Heart left ventricle (tissue), 16 donors: ENCODE measurements at places on chromosomes 1 and 21. TPM values are rescaled to one million over a fixed set of nuclear protein-coding genes. Genes with fewer than 3 reads are reported as not detected.

GRCh38 chr1:17470021-17470799 lies 30.7 kb upstream of the RCC2 start:
- DNase-seq = no peak

- no peak for DNase-seq
Observed at GRCh38 chr1:93081716-93082115, 2.6 kb downstream of the MTF2 start.

SKI gene
- 16.9 TPM for polyA plus RNA-seq

- no peak for DNase-seq
Observed at GRCh38 chr1:178607718-178608408, 95.0 kb downstream of the TEX35 start.

DNA sequence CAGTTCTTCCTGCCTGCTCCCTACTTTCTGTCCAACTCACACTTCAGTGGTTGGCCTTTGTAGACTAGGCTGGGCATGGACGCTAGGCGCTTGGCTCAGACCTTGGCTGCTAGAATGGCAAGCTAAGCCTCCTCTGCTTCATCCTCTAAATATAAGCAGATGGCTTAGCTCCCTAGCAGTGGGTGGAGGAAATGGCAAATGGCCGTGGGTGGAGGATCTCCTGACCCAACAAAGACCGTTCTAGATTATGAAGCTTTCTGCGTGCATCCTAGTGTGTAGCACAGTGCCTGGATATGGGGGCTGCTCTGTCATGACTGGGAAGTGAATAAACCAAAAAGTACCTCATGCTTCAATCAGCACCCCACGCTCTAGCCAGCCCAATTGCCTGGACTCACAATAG lies 10.4 kb upstream of the ETV3L start:
- DNase-seq = no peak

DNA sequence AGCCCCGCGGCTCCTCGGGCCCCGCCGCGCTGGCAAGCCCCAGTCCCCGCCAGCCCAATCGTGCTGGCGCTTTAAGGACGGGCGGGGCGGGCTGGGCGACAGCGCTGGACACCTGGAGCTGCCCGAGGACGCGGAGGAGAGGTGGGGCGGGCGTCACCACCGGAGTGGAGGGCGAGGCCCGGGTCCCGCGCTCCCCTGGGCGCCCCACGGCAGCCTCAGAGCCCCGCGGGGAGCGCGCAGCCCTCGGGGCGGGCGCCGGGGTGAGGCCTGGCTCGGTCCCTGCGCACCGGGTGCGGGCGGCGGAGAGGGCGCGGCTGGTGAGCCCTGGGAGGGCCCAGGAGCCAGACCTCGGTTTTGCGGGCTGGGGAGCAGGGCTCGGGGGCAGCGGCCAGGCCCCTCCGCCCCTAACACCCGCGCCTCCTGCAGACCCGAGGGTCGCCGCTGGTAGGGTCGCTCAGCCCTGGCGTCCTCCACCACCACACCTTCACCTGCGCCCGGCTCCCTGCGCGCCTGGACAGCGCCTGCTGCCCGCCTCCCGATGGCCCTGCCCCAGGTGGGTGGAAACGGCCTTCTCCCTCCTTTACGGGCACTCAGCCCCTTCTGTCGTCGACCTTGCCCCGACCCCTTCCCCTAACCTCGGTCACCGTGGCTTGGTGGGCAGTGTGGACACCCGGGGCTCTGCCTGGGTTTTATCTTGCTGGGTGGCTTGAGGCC lies at the start of gene TMEM61:
TMEM61 (plus strand) TSS at position 101 of the 714 bp plus-strand sequence; CDS start at position 539, 438 bp downstream.
- no peak for DNase-seq

ATP6V1G3 gene
- not detected for polyA plus RNA-seq

SLAMF1 gene
- polyA plus RNA-seq = 0.21 TPM
